ENCODE measurements at places on chromosomes 1 and 21.

DNA sequence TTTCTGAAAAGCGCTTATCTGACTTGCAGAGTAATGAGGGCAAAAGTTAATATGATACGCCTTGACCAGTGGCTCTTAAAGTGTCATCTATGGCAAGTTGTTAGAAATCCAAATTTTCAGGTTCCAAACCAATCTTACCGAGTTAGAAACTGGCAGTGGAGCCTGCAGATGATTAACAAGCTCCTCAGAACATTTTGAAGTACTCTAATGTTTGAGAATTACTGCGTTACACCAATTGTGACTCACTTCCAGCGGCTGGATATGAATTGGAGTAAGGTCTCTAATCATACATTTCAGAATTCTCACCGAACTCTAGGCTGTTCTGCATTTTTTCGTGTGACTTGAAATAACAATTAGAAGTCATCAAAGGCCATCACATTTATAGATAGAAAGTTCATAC is 73.5 kb upstream of the TMPRSS15 start:
- no peak for DNase-seq

DNA sequence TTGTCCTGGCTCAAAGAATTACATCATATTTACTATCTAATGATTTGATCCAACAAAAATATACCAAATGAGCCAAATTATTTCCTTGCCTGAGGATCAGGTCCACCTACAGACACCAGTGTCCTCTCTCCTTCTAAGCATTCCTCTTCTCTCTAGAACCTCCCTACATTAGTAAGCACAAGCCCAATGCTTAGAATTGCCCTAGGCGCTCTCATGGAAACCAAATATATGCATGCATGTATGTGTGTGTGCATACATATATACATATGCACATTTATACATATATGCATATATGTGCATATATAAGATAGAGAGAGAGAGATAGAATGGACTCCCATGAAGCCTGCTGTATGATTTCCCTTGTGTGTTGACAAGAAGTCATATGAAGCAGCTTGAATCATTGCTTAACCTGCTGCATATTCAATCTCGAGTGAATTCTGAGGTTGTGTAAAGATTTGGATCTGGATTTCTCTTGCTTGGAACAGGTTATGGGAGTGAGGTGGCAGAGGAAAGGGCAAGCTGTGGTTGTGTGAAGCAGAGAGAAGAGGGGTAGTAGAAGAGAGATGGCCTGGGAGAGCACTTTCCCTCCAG is 66.1 kb downstream of the SPAG17 start:
- DNase-seq: no peak

- no peak for DNase-seq
Observed at GRCh38 chr21:44681152-44681551, 811 bp downstream of the KRTAP12-1 start.

- DNase-seq: no peak
Observed at GRCh38 chr1:239764546-239764945, 327.1 kb upstream of the FMN2 start.

DNA sequence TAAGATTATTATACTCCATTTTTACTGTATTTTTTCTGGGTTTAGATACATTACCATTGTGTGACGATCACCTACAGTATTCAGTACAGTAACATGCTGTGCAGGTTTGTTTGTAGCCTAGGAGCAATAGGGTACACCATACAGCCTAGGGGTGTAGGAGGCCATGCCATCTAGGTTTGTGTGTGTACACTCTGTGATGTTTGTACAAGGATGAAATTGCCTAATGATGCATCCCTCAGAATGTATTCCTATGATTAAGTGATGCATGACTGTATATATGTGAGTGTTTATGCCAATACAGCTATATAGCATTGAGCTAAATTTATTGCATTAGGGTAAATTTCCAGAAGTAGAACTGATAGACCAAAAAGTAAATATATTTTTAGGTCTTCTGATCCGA is 23.3 kb downstream of the TUFT1 start:
- DNase-seq: no peak

DNA sequence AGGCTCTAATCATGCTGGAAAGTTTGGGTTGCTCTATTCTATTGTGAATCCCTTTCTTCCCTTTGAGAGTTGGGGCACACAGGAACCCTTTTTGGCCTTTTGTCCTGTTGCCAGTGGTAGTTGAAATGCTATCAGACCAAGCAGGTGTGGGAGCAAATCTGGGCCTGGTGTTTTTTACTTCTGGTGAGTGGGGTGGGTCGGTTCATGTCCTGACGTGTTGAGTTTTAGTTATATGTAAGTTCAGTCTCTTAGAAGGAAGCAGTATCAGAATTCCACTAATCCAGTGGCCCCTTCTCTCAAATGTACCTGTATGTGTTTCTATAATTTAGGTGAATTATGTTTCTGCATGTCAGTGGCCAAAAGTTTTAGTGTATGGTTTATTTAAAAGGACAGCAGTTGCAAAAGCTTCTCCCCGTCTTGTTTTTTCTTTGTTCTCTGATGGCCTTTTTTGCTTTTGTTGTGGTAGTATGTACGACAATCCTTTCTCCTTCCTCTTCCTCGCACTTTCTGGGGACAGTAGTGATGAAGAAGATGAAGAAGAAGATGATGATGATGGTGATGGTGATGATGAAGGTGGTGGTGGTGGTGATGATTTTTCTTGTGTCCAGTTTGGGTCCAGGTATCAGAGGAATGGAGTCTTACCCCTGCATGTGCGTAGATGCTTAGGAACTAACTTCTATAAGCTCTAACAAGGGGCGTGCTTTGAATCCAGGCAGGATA is 74.2 kb downstream of the UBE4B start:
- no peak for DNase-seq

DNA sequence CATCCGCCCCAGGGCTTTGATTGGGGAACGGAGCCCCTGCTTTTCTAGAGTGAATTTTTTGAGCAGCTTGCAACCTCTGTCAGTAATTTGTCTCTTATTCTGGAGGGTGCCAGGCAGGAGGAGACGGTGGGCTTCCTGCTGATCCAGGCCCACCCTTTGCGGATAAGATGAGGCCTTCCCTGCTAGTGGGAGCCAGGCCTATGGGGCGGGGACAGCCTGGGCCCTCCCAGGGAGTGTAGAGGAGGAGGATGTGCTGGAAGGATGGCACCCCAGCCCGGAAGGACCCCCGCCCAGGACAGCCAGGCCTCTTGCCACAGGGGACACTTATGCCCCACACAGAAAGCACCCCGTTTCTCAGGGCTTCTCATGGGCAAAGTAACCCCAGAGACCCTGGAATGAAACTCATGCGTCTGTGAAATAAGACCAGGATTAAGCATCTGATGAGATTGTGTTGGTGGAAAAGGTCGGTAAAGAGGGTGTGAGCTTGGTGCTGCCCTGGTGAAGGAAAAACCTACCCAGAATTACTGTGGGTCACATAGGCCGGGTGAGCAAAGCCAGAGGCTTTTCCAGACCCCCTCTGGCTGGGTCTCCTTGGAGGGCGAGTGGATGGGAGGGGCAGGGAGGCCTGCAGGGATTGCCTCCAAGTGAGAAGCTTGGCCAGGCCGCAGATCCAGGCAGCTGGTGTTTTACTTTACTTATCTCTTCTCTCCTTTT is 118.7 kb downstream of the SIK1 start:
- no peak for DNase-seq

DNA sequence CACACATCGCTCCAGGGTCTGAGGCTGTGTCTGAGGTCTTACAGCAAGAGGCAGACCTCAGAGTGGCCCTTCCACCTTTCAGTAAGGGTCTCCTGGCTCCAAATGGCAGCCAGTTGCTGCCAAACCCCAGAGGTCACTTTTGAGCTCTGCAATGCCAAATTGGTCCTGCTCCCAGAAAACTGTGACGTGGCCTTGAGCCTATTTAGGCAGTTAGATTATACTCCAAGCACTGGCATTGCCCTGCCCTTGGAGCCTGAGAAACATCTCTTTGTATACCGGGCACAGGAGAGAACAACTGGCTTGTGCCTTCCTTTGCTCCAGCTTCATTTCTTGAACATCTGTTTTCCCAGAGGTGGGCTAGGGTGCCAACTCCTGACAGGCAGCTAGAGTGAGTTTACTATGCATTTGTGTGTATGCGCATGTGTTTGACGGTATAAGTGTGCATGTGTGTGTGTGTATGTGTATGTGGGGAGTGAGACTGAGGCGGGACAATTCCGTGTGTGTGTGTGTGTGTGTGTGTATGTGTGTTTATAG is 134.5 kb downstream of the IER5 start:
- no peak for DNase-seq

DNA sequence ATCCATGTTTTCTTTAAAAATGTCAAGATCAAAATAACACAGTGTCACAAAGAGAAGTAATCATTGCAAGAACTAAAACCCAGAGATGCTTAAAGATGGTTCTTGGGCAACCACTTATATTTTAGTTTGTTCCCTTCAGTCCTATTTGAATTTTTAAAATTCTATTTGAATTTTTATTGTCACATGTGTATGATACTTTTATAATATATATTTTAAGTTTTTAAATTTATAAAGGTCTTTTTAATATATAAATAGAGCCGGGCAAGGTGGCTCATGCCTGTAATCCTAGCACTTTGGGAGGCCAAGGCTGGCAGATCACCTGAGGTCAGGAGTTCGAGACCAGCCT is 22.3 kb upstream of the DISC1 start:
- no peak for DNase-seq

GRCh38 chr1:13707164-13707563 is 7.2 kb downstream of the PRDM2 start:
- no peak for DNase-seq

GRCh38 chr1:75188892-75189291 is 54.7 kb downstream of the LHX8 start:
- no peak for DNase-seq

- no peak for DNase-seq
Observed at GRCh38 chr1:97943354-97943753, 22.5 kb upstream of the DPYD start.

DNA sequence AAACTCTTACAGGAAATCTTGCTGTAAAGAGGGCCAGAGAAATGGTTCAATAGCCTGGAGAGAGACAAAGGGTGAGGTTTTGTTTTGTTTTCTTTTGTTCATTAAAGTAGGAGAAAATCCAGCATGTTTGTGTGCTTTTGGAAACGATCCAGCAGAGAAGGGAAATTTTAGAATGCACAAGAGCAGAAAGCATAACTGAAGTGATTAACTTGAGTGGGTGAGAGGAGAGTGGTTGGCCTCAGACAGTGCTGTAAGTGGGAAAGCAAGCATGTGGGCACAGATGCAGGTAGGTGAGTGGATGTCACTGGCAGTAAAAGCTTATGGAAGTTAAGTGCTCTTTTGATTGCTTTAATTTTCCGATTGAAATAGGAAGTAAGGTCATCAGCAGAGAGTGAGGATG is 50.2 kb downstream of the EEIG2 start:
- DNase-seq: no peak

- no peak for DNase-seq
Observed at GRCh38 chr1:224684979-224685425, 68.9 kb downstream of the CNIH3 start.

DNA sequence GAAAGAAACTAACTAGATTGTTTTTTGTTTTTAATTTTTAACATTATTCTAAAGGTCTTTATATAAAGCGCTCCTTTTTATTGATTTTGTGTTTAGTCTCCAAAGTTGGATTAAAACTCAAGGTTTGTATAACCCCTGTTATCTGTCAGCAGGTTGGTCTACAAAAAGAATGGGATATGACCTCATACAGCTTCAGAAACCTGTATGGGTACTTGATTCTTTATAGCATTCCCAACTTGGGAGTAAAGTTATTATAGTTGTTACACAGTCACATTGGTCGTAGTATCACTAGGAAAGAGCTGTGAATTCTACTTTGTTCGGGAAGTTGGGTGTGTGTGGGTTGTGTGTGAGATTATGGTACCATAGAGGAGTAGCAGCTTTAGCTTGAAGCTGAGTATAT is 52.4 kb downstream of the ZMYM4 start:
- no peak for DNase-seq

DNA sequence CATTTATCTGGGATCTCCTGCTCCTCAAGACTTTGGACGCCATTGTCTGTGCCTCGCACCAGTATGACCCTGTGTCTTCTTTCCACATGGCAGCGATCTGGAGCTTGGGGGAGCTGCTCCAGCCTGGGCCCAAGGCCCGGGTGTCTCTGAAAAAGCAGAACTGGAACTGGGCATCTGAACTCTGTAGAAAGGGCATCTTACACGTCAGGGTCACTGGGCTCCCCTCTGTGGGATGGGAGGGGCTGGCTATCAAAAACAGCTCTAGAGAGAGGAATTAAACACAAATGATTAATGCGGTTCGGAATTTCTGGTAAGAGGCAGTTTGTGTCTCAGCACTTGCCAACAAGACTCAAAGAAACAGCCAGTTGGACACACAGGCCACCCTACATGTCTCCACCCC is 16.1 kb downstream of the FCRL1 start:
- no peak for DNase-seq

DNA sequence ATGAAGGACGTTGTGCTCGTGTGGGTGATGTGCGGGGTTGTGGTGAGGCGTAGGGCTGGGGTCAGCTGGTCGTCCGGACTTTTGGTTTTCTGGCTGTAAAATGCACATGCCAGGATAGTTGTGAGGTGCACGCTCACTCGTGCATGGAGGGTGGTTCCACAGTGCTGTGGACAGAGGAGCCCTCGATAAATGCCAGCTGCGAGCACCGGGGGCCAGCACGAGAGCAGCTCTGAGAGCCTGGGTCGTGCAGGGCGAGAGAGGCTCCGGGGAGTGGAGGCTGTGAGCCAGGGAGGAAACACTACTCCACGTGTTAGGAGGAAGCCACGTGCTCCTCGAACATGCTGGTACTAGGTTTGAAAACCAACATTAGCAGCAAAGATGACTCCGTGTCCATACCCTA is 39.4 kb downstream of the COL18A1 start:
- DNase-seq: no peak

GRCh38 chr21:31293986-31294385 is 50.1 kb downstream of the TIAM1 start:
- no peak for DNase-seq

GRCh38 chr1:3215198-3216014 is 146.4 kb downstream of the PRDM16 start:
- no peak for DNase-seq

GRCh38 chr1:37038227-37039093 is 4.1 kb upstream of the GRIK3 start:
- no peak for DNase-seq

GRCh38 chr1:228101994-228102790 is 933 bp downstream of the C1orf35 start:
- peak; percentile 65 for DNase-seq

DNA sequence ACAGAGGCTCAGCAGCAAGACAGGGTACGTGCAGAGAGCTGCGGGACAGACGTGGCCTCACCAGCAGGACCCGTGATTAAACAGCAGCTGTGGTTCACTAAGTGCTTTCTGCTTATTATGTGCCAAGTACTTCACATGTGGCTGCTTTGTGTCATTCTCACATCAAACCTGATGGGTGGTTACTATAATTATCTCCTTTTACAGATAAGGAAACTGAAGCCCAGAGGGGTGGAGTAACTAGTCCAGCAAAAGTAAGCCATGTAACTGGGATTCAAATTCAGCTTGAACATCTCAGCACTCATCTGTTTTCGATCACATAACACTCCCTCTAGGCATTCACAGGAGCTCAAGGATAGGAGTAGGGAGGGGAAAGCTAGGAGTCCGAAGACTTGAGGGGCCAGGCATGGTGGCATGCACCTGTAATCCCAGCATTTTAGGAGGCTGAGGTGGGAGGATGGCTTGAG is 50.8 kb upstream of the CLIC4 start:
- no peak for DNase-seq

- no peak for DNase-seq
Observed at GRCh38 chr1:161839591-161839990, 73.5 kb downstream of the ATF6 start.

Measured in CD8-positive, alpha-beta memory T cell (primary cell).